ENCODE measurements at places on chromosomes 12 and 14.

DNA sequence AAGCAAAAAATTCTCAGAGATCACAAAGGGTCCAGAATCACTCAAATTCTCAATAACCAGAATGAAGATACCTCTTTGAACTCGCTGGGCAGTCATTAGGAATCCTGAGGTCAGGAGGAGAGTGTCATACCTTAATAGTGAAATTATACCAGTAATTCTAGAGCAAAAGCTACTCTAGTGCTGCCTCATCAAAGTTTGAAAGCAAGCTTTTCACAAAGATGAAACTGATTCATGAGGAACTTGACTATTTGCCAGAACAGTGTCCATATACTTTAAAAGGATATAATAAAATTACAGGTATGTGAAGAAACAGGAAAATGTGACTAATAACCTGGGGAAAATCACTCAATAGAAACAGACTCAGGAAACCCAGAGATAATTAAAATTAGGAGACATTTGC is 44.5 kb downstream of the EML5 start:
- no peak for DNase-seq

DNA sequence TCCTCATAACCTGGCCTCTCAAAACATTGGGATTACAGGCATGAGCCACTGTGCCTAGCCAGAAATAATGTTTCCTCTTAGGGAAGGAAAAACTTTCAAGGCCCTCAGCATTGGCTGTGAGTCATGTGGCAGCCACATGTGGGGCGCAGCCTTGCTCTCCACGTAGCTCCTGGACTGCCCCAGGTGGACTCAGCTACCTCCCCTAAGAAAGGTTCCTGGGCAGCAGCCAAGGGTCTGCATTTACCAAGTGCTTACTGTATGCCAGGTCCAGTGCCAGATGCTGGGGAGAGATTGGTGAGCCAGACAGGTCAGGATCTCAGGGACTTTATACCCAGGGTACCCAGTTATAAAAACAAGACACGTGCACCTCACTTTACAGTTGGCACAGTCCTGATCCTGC is 3.7 kb upstream of the TRPV4 start:
- no peak for DNase-seq

GRCh38 chr12:10717410-10717809 is 5.7 kb downstream of the YBX3 start:
- DNase-seq = no peak

DNA sequence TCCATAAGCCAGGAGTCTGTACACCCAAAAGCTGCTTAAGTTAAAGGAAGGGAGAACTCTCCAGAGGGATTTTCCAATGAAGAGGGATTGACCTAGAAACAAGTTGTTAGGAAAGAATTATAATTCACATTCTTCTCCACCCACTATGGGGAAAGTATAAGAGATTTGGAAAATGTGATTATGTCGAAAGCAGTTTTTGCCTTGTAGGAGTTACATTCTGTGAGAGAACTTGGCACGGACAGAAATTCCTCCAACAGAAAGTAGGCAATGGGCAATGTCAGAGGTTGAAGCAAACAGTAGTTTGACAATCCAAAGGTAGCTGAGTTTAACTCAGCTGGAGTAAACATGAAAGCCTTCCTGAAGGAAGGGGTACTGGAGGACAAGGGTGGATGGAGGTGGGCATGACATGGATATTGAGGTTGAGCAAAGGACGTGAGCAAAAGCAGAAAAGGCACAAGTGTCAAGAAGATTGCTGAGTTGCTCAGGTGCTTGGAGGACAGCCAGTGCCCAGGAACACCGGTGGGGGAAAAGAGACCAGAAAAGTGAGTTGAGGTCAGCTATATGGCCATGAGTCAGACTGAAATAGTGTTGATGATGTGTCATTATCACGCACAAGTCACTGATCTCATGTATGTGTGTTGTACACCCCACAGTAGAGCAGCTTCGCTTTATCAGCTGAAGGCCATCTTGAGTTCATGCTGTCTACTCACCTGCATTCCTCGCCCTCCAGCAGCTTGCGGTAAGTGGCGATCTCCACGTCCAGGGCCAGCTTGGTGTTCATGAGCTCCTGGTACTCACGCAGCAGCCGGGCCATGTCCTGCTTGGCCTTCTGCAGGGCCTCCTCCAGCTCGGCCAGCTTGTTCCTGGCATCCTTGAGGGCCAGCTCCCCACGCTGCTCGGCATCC is 4.0 kb downstream of the KRT5 start:
- DNase-seq = no peak

DNA sequence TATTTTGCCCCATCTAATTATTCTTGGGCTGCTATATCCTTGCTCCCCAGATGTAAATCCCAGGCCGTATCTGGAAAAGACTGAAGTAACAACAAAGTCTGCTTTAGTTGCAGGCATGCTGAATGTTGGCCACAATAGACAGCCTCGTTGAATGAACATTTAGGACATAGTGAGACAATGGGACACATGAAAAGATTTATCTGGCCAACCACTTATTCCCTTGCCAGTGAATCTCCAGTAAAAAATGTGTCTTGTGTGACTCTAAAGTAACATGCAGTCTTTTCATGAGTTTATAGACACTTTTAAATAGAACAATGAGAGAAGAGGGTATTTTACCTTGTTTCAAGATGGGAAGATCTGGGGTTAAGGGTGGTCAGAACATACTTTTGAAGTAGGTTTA is 60.2 kb upstream of the STXBP6 start:
- DNase-seq = no peak

- no peak for DNase-seq
Measured at GRCh38 chr14:104390221-104390931, 189.2 kb upstream of the C14orf180 start.

DNA sequence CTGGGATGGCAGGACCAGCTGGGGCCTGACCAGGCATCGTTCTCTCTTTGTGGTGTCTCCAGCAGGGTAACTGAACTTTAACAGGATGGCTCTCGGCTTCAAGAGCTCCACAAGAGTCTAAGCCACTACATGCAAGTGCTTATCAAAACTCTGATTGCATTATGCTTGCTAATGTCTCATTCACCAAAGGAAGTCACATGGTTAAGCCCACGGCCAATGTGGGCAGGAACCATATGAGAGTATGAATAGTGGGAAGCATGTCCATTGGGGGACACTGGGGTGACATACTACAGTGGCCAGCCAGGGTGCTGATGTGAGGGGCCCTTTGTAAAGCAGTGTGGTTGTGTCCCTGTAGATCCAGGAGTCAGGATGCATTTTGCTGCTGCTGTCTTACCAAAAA is 35.0 kb upstream of the KCNA5 start:
- DNase-seq = no peak

GRCh38 chr12:110249716-110250225 is 31.3 kb upstream of the ATP2A2 start:
- DNase-seq = no peak

DNA sequence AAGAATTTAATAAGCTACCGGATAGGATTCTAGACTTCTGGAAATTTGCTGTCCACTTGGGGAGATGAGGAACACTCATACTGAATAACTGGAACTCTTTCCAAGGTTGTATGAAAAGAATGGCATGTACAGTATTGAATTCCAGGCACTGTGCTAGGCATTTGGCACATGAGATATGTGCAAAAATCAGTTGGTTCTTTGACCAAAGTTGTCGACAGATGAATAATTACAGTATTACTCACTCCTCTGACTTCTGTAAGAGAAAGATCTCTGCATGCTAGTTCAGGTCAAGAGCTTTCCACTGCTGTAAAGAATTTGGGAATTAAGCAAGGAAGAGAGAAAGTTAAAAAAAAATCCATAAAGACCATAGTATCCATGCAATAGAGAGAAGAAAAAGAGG is 764.7 kb downstream of the BCL11B start:
- no peak for DNase-seq

- DNase-seq = no peak
Measured at GRCh38 chr14:105323663-105324062, 9.1 kb downstream of the PACS2 start.

GRCh38 chr12:105492591-105493545 is 162.4 kb downstream of the C12orf75 start:
- peak; percentile 74 for DNase-seq

DNA sequence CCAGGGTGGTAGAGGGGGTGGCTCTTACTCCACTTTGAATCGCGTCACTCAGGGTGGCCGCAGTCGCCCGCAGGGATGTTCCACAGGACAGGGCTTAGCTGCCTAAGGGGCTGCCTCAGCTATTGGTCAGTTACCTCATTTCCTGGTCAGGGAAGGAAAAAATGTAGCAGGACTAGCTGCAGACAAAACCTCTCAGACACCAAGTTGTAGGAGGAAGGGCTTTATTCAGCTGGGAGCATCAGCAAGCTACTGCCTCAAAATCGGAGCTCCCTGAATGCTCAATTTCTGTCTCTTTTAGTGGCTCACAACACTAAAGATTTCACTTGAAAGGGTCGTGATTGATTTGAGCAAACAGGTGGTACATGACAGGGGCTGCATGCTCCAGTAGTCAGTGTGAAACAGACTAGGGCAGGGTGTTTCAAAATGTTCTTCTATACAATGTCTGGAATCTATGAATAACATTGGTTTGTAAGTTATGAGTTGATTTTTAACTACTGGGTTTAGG is 6.4 kb upstream of the CLEC6A start:
- DNase-seq = no peak

GRCh38 chr12:68894276-68894855 is 38.6 kb downstream of the CPM start:
- no peak for DNase-seq

- DNase-seq = no peak
Measured at GRCh38 chr12:96218989-96219678, 25.0 kb downstream of the ELK3 start.

DNA sequence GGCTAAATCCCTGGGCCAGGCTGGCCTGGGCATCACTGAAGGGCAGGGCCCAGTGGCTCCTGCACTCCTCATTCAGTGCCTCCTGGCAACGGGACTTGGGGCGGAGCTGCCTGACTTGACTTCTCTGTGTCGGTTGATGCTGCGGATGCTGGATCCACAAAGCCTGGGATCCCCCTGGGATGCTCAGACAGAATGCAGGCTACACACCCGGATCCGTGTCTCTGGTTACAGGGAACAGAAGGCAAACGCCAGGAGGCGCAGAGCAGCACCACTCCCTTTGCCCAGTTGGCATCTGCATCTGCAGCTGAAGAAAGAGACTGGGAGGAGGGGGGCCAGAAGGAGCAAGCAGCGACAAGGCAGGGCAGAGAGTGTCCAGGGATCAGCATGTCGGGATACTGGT is 154.5 kb upstream of the FKBP4 start:
- DNase-seq = peak; percentile 45

DNA sequence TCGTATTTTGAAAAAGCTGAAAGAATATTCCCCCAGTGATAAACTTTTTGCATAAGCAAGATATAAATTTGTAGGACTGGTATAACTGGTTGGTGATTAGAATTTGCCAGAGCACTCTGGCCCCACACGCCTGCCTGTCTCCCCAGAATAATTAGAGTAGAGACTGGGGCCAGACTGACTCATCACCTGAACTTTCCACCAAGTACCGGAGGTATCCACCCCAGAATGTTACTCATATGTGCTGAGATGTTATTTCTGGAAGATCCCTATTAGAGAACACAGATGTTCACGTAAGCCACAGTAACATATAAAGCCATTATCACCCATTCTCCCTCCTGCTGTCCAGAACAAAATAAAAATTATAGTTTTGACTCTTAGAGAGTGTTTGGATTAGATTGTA is 49.5 kb upstream of the PIWIL1 start:
- no peak for DNase-seq

DNA sequence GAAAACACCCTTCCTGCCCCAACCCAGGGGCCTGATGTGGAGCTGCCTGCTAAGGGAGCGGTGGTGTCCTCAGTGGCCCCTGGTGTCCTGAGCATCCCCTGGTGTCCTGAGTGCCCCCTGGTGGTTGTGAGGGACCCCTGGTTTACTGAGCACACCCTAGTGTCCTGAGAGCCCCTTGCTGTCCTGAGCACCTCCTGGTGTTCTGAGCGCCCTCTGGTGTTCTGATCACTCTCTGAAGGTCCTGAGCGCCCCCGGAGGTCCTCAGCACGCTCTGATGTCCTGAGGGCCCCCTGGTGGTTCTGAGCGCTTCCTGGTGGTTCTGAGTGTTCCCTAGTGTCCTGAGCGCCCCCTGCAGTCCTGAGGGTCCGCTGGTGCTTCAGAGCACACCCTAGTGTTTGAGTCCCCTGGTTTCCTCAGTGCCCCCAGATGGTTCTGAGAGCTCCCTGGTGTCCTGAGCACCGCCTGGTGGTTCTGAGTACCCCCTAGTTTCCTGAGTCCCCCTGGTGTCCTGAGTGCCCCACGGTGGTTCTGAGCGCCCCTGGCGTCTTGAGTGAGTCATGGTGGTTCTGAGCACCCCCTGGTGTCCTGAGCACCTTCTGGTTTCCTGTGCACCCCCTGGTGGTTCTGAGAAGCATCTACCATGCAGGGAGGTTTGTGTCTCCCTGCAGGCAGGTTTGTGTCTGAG is 1004.2 kb downstream of the TMEM121 start:
- no peak for DNase-seq

DNA sequence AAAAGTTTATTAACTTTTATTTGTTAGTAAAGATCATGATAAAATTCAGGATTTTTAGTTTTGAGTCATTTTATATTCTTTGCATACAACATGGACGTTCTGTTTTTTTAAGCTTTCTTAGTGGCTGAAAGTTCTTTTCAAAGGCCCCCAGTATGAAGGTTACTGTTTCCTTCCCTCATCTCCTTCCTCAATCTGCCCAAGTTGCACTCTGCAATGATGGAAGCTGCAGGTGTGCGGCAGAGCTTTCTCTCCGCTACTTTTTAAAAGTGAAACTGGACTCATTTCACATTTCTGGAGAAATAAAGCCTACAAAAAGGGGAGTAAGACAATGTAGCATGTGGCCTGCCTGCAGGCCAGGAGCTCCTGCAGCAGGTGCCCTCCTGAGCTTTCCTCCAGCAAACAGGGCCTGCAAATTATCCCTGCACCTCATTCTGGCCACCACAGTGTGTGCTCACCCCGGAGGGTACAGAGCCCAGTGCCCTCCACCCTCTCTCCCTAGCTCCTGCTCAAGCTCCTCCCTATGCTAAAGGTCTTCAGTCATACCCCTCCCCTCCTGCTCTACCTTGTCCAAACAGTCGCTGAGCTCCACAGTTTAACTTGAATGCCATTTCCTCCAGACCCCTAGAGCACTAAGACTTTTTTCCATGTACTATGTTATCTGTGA is 78.9 kb downstream of the SETD3 start:
- no peak for DNase-seq

DNA sequence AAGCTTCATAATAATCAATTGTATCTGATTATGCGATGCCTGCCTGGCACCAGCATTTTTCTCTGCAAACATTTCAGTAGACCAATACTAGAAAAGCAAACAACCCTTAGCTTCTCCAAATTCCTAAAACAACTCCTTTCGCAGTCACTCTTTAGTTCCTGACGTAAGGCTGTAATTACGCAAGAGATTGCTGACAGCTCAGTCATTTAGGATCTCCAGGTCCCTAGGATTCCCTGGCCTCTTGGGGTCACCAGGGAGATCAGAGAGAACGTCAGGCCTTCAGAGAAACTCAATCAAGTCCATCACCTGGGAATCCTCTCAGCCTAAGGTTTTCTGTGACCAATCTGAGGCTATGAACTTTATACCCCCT is 390.6 kb downstream of the PAWR start:
- no peak for DNase-seq

- no peak for DNase-seq
Measured at GRCh38 chr12:26372866-26373265, 177.5 kb downstream of the SSPN start.

- no peak for DNase-seq
Measured at GRCh38 chr12:103308396-103308795, 187.4 kb downstream of the C12orf42 start.

All from AG09309 (cell line).